ENCODE measurements at places on chromosomes 3 and 15.

- DNase-seq = no peak
Observed at GRCh38 chr3:54349231-54349652, 226.9 kb downstream of the CACNA2D3 start.

GRCh38 chr3:127164615-127165014 is 28.3 kb upstream of the PRR23E start:
- DNase-seq = no peak

GRCh38 chr3:122929188-122930062 is 98.1 kb downstream of the SEMA5B start:
- no peak for DNase-seq

DNA sequence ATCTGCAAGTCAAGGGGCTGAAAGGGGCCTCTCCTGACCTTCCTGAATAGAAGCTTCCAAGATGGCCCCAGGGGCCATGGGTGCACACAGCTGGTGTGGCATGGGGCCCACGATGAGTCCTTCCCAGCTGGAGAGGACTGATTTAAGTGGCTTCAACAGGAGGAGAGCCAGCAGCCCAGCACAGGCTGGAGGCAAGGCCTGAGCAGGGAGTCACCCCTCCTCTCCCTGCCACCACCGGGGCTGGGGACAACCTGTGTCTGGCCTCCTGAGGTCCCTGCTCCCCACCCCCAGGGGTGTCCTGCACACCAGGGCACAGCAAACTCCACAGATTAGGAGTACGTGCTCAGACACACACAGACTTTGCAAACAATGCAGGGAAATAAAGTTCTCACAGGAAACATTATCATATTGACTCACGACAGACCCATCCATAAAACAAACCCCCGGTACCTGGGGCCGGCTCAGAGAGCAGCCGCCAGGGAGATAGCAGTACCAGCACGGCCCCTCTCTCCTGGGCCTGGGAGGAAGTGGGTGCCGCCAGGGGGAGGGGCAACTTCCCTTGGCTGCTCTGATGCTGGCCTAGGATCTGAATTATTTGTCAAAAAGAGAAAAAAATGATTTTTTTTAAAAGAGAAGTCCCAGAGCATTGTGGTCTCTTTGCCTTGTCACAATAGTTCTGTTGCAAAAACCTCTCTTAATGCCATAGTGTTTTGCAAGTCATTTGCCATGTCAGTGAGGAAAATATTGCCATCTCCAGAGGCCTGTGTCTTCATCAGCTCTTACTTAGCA is 21.9 kb upstream of the TSEN2 start:
- DNase-seq = peak; percentile 74

DNA sequence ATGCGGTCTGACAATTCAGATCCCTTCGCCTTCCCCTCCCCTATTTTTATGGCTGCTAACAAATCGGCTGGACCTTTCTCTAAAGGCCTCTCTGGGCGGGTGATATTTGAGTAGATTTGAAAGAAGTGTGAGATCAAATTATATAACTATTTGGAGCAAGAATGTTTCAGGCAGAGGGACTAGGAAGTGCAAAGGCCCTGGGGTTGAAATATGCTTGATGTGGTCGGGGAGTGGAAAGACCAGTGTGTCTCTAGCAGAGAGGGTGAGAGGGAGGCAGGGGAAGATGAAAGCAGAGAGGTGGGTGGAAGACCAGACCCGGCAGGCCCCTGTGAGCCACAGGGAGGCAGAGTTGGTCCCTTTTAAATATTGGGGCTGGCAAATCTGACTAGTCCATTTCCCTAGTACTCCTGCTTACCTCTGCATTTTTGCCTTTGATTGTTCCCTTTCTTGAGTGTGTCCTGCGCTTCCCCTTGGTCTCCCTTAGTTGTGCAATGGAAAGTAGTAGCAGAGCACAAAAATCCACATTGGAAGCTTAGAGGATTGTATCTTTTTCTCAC is 32.3 kb downstream of the SLCO3A1 start:
- no peak for DNase-seq

DNA sequence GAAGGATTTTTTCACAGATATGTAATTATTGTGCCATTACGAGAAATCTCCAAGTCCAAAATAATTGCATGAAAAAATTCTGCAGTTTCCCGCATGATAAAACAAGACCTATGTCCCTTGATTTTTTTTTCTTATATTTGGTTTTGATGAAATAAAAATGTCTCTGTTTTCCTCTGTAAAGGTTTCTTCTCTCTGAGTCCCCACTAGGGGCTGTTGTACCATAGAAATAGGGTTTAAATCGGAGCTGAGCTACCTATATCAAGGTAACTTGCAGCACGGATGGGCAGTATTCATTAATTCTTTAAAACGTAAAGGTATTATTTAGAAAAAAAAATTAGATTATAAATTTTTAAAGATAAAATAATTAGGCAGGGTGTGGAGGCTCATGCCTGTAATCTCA is 66.6 kb upstream of the IGF1R start:
- no peak for DNase-seq

GRCh38 chr3:193851941-193852674 is 259.1 kb downstream of the OPA1 start:
- DNase-seq = peak; percentile 14

DNA sequence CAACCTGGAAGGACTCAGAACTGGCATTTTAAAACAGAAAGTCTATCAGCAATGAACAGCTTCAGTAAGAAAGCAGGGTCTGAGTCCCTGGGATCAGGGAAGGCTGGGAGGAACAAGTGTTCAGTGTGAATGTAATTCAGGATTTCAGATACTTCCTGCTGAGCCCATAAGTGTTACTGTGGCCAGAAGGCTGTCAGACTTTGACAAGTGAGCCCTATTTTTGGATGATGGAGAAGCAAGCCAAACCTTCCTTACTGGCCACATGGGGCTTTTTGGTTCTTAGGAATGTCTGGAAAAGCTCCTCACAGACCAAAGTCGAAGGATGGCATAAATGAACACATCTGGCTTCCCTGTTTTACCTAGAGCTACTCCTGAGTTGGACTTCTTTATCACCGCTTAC is 157.2 kb downstream of the BBX start:
- DNase-seq = no peak

DNA sequence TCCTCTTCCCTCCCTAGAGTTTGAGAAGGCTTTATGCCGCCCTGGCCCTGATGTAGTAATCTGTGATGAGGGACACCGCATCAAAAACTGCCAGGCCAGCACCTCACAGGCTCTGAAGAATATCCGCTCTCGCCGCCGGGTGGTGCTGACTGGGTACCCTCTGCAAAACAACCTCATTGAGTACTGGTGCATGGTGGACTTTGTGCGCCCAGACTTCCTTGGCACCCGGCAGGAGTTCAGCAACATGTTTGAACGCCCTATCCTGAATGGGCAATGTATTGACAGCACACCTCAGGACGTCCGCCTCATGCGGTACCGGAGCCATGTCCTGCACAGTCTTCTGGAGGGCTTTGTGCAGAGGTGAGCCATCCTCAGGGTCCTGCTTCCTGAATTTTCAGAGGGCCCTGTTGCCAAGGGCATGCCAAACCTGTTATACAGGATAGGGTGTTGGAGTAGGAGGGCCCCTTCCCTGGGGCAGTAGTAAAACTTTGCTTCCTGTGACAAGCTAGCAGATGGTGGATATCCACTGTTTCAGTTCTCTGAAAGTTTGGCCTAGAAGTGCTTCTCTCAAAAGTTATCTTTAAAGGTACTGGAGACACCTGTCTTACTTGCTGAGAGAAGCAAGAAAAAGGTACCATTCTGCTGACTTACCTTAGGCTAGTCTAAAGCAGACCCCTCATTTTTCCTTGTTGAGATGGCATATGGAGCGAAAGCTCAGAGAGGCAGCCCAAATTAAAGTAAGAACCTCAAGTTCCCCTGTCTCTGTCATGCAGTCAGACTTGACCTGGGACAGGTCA is 33.7 kb upstream of the TEX264 start:
- DNase-seq = no peak

DNA sequence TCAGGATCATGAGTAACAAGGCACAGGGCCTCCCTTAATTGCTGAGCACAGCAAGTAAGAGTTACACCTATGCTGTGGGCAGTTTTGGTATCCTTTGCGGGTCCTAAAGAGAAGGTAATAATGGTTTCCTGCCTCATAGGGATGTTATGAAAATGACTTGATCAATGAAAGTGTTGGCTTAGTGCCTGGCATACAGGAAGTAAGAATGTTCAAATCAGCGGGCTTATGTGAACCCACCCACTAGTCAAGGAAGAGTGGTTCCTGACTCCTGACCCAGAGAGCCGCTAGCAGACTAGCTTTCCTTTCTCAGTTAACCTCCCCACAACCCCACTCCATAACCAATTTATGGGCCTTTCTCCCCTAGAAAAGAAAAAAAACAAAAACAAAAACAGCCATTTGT is 5.2 kb upstream of the ADAMTS9 start:
- peak; percentile 18 for DNase-seq

DNA sequence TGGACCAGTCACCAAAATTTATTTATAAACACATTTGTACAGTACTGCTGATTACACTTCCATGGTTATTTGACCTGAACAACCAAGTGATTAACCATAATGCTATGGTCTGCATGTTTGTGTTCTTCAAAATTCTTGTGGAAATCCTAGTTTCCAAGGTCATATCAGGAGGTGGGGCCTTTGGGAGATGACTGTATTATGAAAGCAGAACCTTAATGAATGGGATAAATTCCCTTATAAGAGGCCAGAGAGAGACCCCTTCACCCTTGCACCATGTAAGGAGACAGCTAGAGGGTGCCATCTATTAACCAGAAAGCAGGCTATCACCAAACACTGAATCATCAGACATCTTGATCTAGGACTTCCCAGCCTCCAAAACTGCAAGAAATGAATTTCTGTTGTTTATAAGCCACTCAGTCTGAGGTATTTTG is 1.9 kb downstream of the SCAPER start:
- peak; percentile 28 for DNase-seq

DNA sequence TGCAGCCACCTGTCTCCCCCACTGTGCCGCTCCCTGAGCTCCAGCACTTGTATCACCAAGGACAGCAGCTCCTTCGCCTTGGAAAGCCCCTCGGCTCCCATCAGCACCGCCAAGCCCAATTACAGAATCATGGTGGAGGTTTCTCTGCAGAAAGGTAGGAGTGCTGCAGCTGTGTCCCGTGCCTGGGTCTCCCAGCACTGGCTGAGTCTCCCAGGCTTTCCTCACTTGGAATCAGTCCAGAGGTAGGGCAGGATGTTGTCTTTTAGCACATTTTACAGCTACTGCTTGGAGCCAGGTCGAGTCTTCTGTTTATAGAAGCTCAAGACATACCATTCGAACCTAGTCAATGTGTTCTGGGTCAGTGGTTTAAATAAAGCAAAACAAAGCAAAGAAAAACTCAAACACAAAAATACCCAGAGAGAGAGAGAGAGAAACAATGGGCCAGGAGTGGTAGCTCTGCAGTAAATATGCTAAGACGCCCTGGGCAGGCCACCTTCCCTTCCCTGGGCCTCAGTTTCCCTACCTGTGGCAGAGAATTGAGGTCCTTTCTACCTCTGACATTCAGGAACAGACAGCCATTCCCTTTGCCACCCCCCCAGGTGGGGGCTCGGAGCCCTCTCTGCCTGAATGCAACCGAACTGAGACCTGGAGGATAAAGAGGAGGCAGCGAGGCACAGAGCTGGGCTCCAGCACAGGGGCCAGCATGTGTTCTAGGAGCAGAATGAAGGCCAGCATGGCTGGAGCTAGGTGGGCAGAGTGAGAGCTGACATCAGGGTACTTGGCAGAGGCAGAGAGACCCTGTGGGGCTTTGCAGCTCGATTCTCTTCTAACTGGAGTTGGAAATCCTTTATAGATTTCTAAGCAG is 44.1 kb downstream of the STARD5 start:
- no peak for DNase-seq

DNA sequence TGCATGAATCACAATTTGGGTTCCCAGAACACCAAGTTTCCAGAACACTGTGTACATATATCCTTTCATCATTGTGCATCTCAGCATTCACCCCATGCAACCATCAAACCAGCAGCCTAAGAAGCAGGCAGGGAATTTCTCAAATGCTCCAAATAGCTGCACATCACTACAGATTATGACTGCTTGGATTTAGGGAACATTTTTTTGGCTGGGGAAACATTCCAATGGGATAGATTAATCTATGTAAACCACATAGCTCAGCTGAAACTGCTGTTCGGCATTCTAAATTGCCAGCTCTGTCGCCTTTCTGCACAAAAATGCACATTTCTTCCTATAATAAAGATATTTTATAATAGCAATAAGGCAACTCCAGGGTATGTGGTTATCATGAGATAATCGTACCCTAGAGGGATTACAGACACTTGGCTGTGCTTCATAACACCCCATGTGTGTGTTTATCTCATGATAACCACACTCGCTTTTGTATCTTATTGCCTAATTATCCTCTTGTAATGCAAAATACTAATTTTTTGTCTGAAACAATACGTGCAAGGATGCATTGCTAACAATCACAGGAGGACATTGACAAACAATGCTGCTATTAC is 483.7 kb upstream of the DPH6 start:
- no peak for DNase-seq

DNA sequence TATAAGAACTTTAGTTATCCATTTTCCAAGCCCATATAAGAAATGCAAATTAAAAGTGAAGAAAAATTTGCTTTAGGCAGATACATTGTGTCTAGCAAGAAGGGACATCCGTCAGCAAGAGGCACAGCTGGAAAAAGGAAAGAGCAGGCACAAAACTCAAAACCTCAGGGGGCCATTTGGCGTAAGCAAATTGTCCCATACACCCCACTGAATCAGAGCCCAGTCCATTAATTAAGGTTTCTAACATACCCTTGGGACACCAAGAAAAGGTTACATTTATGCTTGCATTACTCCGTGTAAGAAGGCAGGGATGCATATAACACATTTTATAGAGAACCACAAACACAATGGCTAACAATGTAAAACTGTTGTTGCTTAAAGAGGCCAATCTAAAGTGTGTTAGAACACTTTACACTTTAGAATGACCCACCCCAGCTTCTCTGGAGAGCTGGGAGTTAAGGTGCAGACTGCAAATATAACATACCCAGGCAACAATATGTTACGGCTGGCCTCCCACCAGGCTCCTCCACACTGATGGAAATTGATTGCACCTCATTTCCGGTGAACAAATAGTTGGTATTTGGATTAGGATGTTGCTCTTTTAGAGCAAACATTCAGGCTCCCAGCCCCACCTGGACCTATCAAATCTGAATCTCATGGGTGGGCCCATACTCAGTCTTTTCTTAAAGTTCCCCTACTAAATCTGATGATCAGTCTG is 23.2 kb downstream of the SEMA5B start:
- no peak for DNase-seq

DNA sequence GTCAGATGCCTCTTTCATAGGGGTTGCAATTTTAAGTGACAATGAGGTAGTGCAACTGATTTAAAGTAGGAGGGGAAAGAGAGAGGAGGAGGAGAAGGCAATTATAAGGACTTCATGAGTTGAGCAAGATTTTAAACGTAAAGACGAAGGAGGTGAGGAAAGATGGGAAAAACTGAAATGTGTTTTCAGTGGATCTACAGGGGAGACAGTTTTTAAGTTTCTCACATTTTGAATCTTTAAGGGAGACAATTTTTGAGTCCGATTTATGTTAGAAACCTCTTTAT is 68.7 kb upstream of the LIMD1 start:
- DNase-seq = no peak
